Left lung (tissue), 14 donors: ENCODE measurements at places on chromosomes 11 and 22. TPM values are rescaled to one million over a fixed set of nuclear protein-coding genes. Genes with fewer than 3 reads are reported as not detected.

The PLEKHB1 gene
- total RNA-seq: 16.7 TPM

DNA sequence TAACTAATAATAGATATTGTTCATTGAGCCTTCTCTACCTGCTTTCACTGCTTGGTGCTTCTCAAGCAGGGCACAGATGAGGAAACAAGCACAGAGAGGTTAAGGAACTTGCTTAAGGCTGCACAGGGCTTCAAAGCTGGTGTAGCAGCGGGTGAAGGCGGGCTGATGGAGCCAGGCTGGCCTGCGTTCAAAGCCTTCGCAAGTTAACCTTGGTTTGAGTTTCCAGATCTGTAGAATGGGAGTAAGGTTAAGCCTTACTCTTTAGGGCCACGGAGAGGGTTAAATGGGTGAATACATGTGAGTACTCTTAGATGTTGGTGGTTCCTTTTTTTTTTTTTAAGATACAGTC, 36.2 kb upstream of the EIF3D start:
- H3K4me3 ChIP-seq: no peak overlapping the region
- H3K27me3 ChIP-seq: peaks cover 81% of the 10 kb centered on the region
- no peaks in the 10 kb centered on the region for H3K36me3 ChIP-seq
- no peak for DNase-seq
- H3K27ac ChIP-seq: no peak overlapping the region

- peak overlapping the region; percentile 38 for H3K27ac ChIP-seq
- H3K36me3 ChIP-seq: no peaks in the 10 kb centered on the region
- no peak for DNase-seq
- H3K27me3 ChIP-seq: no peaks in the 10 kb centered on the region
- no peaks in the 10 kb centered on the region for H3K4me1 ChIP-seq
Observed at GRCh38 chr11:36361472-36361871, 65.4 kb downstream of the PRR5L start.

- DNase-seq: no peak
- no peak within 1 kb of the TSS for H3K27ac ChIP-seq
- no peak within 1 kb of the TSS for H3K4me3 ChIP-seq
- H3K27me3 ChIP-seq: peaks cover 10% of the 10 kb centered on the region
- no peaks in the 10 kb centered on the region for H3K36me3 ChIP-seq
- H3K4me1 ChIP-seq: no peaks in the 10 kb centered on the region
Observed at GRCh38 chr11:6030708-6031405, at the start of gene OR56A1. OR56A1 (minus strand) TSS chr11:6030758; CDS start chr11:6027692, 3,066 bp downstream.

GRCh38 chr11:19013181-19013857, 47.2 kb downstream of the MRGPRX2 start:
- H3K27me3 ChIP-seq: no peaks in the 10 kb centered on the region
- no peak overlapping the region for H3K27ac ChIP-seq

The CCDC116 gene
- total RNA-seq: 1.1 TPM

The NCF4 gene
- 68.1 TPM for total RNA-seq

The C11orf52 gene
- total RNA-seq: 15.6 TPM

- H3K4me1 ChIP-seq: no peaks in the 10 kb centered on the region
- DNase-seq: peak; percentile 18
- no peaks in the 10 kb centered on the region for H3K27me3 ChIP-seq
- H3K27ac ChIP-seq: no peak overlapping the region
Observed at GRCh38 chr11:127627629-127628457, 627.3 kb upstream of the KIRREL3 start.

The NXPE1 gene
- total RNA-seq: not detected
